Esophagus mucosa (tissue), 1 donor: ENCODE measurements at places on chromosomes 7 and 10. TPM values are rescaled to one million over a fixed set of nuclear protein-coding genes. Genes with fewer than 3 reads are reported as not detected.

Gene NCAPG2
- total RNA-seq: 24.1 TPM

Gene ABCB1
- total RNA-seq: 2.7 TPM

Gene ACSM6
- not detected for total RNA-seq

Gene LRIT1
- not detected for total RNA-seq

Gene OPN1SW
- not detected for total RNA-seq

Gene NPC1L1
- not detected for total RNA-seq

Gene SDK1
- total RNA-seq: 1.0 TPM

Gene ARL4A
- 34.8 TPM for total RNA-seq

Gene CCL24
- 0.56 TPM for total RNA-seq

Gene JCAD
- total RNA-seq: 2.3 TPM

Gene LRRD1
- not detected for total RNA-seq

Gene SEMA3E
- 0.44 TPM for total RNA-seq

Gene HDAC9
- total RNA-seq: 2.4 TPM

Gene C10orf95
- total RNA-seq: 1.6 TPM

Gene THSD7A
- 1.00 TPM for total RNA-seq

Gene GIMAP2
- 1.1 TPM for total RNA-seq
